ENCODE measurements at places on chromosomes 7 and 10. TPM values are rescaled to one million over a fixed set of nuclear protein-coding genes. Genes with fewer than 3 reads are reported as not detected.

CNNM1 gene
- not detected for total RNA-seq

ZNF789 gene
- total RNA-seq = 8.2 TPM

PKD2L1 gene
- total RNA-seq = 0.17 TPM

PRKAR2B gene
- 15.1 TPM for total RNA-seq

PTN gene
- not detected for total RNA-seq

PIP gene
- total RNA-seq = not detected

CABCOCO1 gene
- not detected for total RNA-seq

- no peak for DNase-seq
Measured at GRCh38 chr10:21520949-21521348, 4.5 kb downstream of the SKIDA1 start.

DNA sequence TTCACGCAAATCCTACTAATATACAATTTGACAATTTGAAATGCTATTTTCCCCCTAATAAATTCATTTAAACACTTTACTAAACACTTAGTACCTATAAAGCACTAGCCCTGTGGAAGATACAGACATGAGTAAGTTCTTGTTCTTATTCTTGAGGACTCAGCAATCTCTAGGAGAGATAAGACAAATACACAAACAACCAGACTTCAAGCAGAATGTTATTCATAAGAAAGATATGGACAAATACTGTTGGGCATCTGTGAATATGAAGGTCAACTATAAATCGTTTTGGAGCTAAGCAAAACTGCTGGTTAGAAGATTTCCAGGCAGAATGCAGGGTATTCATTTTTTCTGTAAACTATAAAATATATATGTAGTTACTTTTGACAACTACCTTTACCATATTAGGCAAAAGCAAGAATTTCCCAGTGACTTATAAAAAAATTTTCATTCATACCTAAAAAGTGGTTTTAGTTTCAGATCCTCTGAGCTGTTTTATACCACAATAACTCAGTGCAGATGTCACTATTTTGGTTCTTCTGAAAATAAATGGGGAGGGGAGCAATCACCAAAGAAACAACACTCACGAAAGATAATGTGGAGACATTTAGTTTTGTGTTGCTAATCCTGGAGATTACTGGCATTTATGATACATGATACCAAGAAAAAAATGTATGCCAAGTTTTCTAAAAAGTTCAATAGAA is 3.8 kb downstream of the VPS41 start:
- no peak for DNase-seq

GRCh38 chr10:132248455-132249225 is 59.1 kb downstream of the STK32C start:
- peak; percentile 4 for DNase-seq

GRCh38 chr7:114152314-114152938 is 233.6 kb upstream of the PPP1R3A start:
- DNase-seq = no peak

DNA sequence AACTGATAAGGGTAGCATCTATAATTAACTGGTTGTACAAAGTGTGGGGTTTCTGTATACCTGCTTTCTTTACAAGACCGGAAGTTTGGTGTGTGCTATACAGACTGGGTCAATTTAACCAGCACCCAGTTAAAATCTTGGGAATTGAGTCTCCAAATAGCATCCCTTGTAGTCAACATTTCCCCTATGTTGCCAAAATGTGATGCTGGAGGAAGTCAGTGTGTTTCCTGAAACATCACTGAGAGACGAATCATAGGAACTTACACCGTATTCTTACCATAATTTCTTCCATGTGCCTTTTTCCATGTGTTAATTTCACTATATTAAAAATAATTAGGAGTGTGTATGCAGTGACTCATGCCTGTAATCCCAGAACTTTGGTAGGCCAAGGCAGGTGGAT is 1.7 kb downstream of the AKR1C4 start:
- DNase-seq = no peak

DNA sequence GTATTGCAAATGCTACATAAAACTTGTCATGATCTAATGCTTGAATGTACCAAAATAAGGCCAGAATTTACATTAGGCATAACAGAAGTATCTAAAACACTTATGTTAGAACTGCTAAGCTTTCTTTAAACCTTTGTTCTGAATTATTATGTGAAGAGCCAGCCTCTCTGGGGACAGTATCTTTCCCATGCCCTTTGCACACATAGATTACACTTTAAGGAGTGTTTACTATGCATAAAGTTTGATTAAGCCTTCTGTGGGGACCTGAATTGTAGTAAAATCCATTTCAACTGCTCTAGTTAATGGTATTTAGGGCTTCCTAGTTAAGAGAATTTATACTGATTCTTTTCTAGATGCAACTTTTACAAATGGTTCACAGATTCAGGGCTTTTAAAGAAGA is 444.7 kb downstream of the IPMK start:
- DNase-seq = no peak

GRCh38 chr7:985127-985416 is 2.1 kb downstream of the CYP2W1 start:
- no peak for DNase-seq

GRCh38 chr7:151663382-151664100 is 143.8 kb upstream of the RHEB start:
- DNase-seq = no peak

DNA sequence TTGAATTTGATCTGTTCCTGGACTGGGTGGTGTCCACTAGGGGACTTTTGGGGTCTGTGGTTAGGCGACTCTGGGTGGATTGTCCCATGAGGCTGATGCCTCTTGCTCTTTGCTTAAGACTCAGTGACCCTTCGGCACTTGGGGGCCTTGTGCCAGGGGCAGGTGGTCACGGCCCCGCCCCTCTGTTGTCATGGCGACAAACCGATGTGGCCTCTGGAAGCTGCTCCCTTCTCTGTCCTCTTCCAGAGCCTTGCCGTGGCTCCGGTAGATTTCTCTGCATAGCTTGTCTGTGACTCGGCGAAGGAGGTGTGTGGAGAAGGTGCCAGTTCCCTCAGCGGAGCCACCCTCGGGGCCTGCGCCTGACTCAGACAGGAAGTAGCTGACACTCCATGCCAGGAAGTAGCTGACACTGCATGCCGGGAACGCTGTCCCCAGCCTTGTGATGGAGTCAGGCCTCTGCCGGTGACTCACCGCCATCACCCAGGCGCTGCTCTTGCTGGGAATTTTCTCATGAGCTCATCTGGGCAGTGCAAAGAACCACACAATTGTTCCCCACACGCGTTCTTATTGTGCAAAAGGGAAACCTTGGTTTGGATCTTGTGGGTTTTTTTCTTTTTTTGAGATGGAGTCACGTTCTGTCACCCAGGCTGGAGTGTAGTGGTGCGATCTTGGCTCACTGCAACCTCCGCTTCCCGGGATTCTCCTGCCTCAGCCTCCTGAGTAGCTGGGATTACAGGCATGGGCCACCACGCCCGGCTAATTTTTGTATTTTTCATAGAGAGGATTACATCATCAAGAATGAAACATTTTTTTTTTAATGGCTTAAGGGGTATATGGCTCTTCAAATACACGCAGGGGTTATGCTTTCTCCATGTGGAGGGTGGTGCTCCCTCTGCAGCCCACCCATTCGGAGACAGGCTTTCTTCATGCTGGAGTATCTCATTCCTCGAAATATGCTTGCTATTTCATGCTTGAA is 72.6 kb downstream of the PFKFB3 start:
- DNase-seq = peak; percentile 89

DNA sequence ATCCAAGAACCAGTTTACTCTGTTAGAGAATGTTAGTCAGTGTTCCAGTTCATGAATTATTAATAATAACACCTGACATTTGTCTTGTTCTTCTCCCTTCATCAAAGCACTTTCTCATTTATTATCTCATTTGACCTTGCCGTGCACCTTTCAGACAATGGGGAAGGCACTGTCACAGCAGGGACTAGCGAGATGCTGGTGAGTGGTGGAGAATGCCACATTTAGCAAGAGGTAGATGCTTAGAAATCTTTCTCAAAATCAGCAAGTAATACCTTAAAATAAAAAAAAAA is 34.2 kb upstream of the XRCC2 start:
- DNase-seq = no peak

DNA sequence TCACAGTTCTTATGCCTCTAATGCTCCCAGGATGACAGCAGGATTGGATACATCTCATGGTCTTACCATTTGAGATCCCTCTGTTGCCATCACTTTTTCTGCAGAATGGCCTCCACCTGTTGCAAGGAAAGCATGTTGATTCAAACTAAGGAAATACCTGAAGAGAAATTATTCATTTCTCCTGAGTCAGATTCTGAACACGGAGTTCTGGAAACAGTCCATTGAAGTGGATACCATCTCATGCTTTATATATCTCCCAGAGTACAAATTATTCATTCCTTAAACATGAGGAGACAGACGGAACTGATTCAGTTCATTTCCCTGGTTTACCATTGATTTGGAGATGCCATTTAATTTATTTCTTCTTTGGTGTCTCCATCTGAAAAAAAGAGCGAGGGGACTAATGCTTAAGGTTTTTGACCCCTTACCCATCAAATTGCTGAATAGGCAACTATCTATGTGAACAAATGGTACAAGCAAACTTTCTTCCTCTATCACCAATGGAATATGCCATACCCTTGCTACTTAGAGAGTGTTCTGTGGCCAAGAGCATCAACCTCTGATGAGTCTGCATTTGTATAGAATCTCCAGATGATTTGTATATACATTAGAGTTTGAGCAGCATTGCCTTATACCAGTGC is 305.0 kb upstream of the LRGUK start:
- no peak for DNase-seq

- no peak for DNase-seq
Measured at GRCh38 chr10:75394221-75394620, 7.3 kb downstream of the ZNF503 start.

DNA sequence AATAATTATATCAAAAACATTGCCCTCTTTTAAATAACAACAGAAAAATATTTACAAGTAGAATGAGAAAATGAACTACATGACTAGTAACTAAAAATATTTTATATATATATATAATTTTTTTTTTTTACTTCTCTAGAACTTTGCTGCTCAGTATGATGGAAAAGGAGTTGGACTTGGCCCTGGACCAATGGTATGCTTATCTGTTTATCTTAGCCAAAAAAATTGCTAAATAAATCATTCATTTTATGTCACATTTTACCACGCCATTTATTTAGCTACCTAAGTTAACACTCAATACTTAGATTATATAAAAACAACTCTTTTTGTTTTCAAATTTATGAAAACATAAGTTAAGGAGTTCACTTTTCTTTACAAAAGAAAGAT is 6.7 kb downstream of the COL1A2 start:
- DNase-seq = no peak

DNA sequence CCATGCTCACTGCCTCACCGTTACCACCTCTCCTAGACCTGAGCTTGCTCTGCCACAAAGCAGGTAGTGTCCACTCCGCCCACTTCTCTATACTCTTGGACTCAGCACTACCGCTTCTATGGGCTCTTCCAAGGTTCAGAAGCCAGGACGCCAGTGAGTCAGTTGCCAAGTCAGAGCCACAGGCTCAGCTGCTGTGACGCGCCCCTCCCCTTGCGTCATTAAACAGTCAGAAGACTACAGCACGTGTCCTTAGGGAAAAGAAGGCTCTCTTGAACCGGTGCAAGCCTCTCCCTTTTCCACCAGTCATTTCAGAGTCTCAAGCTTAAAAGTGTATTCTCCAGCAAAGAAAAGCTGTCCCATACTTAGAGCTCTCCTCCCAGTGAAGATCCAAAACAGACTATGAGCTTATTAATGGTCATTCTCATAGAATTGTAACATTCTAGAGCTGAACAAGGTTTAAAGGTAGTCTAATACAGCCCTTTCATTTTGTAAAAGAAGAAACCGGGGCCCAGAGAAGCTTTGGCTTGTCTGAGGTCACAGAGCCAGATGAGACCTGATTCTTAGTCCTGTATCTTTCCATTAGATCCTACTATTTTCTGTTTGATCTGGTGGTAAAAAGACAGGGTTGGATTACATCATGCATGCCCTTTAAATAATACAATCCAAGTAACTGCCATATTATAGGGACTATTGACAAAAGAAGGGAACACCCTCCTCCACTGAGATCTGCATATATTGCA is 40.9 kb upstream of the MET start:
- peak; percentile 96 for DNase-seq

DNA sequence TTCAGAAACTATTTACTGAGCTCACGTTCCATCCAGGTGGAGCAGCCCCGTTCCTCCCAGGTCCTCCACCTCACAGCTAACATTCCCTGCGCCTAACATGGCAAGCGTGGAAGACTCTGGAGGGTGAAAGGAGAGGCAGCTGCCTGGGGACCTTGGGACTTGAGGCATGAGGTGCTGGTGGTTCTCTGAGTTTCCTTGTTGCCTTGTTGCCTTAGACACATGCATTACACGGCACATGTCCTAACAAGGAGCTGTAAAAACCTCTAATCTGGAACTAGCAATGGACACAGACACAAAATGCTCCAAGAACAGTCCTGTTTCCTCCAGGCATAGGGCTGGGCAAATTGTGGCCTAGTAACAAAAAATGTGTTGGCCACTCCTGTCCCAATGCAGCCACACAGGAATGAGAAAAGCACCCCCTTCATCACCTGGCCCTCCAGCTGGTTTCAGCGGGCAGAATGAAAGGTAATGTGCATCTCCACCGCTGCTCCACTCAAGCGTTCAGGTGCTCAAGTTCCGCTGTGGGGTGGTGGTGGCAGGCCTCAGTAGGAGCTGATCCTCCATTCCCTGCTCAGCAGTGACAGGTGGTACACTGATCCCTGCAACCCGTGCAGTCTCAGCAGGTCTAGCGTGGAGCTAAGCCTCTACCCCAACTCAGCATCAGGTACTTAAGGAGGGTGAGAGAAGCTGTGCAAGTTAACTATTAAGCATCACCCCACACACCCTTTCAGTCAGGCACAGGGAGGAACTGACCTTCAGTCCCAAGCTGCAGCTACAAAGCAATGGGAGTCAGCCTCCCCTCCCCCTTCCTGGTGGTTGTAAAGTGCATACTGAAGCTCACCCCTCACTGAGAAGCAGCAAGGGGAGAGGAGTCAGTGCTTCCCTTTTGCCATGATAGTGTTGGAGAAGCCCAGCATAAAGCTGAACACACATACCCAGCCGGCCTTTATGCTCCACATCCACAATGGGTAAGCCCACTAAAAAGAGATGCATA is 382.8 kb downstream of the SDK1 start:
- DNase-seq = no peak

- no peak for DNase-seq
Measured at GRCh38 chr10:23065181-23065948, 30.0 kb upstream of the MSRB2 start.

- no peak for DNase-seq
Measured at GRCh38 chr7:7369134-7369533, 166.5 kb downstream of the COL28A1 start.

- no peak for DNase-seq
Measured at GRCh38 chr7:129951226-129952085, 1.3 kb downstream of the UBE2H start.

DNA sequence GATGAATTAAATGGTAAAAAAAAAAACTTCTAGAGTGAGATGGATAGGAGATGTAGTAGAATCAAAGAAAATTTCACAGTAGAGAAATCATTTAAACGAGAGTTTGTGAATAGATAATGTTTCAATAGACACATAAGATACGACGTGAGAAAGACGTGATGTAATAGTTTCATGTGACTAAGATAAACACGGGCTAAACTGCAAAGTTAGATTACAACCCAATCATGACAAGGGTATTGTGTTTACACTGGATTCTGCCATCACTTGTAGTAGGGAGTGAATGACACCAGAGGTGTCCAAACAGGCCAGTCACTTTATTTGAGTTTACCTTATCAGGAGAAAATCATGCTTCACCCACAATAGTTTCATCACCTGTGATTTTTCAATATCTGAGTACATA is 21.6 kb downstream of the SEMA3D start:
- no peak for DNase-seq

Data from HCT116 (cell line).